ENCODE measurements at places on chromosomes 1 and 21.

DNA sequence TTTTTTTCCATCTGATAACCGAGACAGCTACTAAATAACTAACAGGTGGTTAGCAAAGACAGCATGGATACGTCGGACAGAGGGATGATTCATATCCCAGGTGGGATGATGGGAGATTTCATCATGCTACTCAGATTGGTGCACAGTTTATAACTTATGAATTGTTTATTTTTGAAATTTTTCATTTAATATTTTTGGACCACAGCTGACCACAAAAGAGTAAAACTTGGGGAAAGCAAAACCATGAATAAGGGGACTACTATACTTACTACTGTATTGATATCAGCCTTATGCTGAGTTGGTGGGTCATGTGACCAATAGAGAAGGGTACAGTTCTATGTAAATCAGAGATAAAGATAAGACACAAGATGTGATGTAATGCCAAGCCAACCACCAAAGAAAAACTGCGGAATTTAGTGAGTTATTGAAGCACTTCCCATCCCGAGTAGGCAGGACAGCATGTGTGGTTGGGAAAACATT, 248.1 kb upstream of the C1orf105 start:
- no peak for DNase-seq

- no peak for DNase-seq
Measured at GRCh38 chr1:16351456-16351993, 755 bp downstream of the FBXO42 start.

DNA sequence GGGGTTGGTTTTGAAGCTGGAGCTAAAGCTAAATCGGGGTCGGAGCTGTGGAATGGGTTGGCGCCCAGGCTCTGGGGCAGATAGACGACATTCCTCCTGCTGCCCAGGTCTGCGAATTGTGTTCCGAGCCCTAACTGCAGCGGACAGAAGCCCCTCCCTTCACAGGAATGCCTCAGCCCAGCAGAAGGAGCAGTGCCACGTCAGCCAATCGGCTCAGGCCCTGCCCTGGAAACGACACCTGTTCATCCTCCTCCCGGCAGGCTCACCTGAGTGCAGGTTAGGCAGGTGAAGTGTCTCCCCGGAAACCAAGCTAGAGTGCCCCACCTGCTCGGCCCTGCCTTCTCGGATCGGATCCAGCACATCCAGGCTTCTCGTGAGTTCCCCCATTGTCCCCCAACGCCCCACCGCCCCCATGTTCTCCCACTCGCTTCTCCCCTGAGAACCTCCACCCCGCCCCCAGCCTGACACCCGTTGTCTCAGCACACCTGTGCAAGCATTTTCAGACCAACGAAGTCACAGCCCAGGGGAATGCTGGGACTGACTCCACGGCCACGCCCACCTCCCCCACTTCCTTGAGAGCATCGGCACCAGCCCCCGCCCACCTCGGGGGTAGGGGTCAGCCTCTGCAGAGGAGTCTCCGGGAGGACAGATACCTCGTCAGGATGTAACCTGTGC, 775 bp downstream of the TMEM125 start:
- no peak for DNase-seq

DNA sequence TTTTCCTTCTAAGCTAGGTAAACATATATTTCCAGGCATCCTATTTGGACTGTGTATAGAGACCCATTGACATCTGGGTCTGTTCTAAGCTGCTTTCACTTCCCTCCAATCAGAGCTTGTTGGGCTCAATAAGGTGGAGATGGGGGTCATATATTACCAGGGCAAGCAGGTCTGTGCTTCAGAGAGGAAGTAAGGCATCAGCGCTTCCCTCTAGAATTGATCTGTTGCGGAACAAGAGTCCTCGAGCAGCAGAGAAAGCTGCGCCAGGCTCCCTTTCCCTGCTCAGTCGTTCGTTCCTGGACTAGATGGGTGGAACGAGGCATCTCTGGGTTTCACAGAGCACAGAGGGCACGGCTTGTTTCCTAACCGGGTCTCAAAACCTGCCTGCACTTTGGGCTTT, 63.5 kb downstream of the DISC1 start:
- no peak for DNase-seq

DNA sequence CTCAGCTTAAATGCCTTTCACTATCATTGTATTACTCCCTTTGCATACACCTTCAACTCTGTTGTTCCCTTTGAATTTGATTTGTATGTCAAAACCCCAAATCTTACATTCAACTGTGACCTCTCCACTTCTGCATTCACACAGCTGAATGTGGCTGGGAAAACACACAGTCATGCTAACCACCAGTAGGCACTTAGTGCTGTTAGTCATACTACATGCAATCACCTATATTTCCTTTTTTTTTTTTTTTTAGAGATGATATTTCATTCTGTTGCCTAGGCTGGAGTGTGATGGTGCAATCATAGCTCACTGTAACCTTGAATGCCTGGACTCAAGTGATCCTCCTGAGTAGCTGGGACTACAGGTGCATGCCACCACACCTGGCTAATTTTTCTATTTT, 16.2 kb downstream of the BTBD8 start:
- DNase-seq: no peak

DNA sequence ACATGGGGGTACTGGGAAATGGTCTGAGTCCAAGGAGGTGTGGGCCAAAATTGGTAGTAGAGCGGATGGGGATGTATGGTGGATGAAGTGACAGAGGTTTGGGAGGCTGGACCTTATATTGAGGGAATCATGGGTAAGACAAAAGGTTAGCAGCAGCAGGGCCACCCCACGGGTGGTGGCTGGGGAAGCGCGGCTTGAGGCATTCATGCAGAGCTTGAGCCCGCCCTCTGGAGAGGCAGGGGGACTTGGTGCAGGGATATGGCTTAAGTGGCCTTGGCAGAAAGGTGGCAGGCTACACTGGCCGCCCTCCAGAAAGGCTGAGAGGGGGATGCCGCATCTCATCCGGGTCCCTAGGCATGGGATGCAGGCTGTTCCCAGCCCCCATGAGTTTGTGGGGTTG, 31.5 kb downstream of the HMGB4 start:
- no peak for DNase-seq

DNA sequence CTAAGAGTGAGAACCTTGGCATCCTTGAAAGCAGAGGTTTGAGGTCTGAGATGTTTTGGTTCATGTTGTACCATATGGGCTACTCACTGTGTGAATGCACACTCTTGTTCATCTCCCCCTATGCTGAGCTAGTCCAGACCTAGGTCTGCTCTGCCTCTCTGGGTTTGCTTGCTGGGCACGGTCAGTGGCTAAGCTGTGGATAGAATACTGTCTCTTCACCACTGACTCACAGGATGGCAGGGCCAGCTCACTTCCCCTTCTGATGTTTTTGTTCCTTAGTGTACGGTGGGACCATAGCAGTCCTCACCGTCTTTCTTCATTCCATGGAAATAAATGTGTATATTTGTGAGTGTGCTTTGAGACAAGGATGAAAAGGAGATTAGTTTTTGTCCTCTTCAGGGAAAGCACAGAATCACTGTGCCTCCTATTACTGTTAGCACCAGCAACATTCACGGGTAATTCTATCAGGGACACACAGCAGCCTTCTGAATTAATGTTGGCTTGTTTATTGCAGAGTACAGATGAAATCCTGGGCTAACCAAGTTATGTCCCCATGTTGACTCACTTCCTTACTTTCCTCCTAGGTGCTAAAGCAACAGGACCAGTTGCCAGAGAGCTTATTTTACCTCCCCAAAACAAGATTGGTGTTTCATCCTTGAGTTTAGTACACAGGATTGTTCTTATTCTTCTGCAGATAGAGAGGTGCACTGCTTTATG, 56.9 kb upstream of the IVNS1ABP start:
- no peak for DNase-seq

All from posterior cingulate gyrus (tissue), 11 donors.